ENCODE measurements at places on chromosomes 5 and 9.

DNA sequence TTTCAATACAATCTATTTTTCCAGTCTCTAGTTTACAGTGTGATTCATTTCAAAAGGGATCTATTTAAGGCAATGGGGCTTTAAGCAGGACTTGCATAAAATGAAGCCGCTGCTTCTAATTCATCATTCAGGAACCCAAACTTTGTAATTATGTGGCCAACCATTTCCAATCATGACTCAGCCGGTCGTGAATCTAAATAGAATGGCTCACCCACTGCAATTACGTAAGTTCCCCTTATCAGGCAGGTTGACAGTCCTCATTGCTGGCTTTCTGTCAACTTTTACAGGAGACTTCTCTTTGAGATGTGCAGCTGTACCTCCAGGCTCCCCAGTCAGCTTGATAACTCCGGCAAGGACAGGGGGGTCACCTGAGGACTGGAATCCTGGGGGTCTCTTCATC, 152.8 kb upstream of the DAP start:
- DNase-seq = no peak

DNA sequence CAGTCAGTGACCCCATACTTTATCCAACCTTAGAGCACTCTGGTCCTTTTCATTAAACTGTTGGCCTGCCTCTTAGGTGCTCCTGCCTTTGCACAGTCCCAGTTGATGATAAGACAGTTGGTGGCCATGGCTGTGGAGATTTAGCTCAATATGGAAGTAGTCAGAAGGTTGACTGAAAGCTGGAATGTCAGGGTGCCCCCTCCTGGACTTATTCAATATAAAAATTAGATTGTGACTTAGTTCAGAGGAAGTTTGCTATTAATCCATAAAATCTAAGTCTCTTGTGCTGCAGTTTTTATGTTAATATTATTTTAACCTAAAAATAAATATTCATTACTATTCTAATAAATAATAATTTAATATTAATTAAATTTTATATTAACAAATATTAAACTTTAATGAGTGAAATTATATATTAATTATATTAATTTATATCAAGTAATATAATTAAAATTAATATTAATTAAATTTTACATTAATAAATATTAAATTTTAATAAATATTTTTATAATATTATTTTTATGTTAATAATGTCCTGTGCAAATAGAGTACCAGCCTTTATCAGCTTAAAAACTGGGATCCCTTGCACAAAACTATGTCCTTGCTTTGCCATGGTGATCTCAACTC, 77.7 kb upstream of the ADAMTSL1 start:
- no peak for DNase-seq

DNA sequence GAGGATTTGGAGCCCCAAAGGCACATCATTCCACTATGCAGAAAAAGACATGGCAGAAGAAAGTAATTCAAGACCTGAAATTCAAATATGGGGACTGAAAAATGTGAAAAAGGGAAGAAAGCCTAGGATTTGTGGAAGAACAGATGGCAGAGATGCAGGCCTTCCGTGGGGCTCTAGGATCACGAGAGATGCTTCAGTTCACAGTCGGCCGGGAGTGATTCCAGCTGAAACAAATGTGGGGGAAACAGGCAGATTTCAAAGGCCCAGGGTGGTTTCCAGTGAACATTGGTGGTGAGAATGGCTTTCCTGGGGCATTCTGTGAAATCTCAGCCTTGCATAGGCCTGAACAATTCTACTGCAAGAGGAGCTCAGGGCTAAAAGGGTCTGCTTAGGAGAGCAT, 34.6 kb upstream of the ZFR start:
- no peak for DNase-seq

- DNase-seq = no peak
These were observed 724 bp downstream of the NR2F1-AS1 start for GRCh38 chr5:93580063-93580926.

- DNase-seq = no peak
These were observed 6.3 kb upstream of the CSNK1G3 start for GRCh38 chr5:123505633-123506032.

GRCh38 chr9:108812396-108813025, 43.3 kb downstream of the ACTL7B start:
- no peak for DNase-seq

DNA sequence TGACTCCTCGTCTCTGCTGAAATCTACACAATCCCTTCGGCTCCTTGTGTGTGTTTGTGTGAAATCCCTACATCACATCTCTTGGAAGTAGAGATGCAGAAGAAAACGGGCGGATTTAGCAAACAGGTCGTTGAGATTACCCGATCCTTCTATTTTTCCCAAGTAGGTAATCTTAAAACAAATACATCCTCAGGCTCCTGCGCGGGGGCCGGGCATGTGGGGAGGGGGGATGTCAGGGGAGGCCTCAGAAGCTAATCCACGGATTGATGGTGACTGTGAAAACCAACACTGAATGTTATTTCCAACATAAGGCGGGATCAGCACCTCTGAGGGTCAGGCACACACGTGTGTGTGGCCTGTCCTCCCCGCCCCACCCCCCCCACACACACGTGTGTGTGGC, 137.8 kb downstream of the ROR2 start:
- DNase-seq = no peak

All from activated CD8-positive, alpha-beta memory T cell treated with anti-CD3 and anti-CD28 coated beads, Interleukin-2, amount 50 U/mL, for 4 hours (primary cell).